ENCODE measurements at places on chromosomes 12 and 14. TPM values are rescaled to one million over a fixed set of nuclear protein-coding genes. Genes with fewer than 3 reads are reported as not detected.

ZC2HC1C gene
- total RNA-seq, result 3.7 TPM

LRRC10 gene
- not detected for total RNA-seq

VPS37B gene
- total RNA-seq, result 10.9 TPM

TAS2R43 gene
- total RNA-seq, result 2.6 TPM

PTGES3 gene
- 334 TPM for total RNA-seq

SMCO3 gene
- total RNA-seq, result not detected

OAS1 gene
- not detected for total RNA-seq

TAS2R10 gene
- 3.6 TPM for total RNA-seq

GAS2L3 gene
- 13.5 TPM for total RNA-seq

BLOC1S1 gene
- 52.3 TPM for total RNA-seq

ACSM4 gene
- not detected for total RNA-seq

DNA sequence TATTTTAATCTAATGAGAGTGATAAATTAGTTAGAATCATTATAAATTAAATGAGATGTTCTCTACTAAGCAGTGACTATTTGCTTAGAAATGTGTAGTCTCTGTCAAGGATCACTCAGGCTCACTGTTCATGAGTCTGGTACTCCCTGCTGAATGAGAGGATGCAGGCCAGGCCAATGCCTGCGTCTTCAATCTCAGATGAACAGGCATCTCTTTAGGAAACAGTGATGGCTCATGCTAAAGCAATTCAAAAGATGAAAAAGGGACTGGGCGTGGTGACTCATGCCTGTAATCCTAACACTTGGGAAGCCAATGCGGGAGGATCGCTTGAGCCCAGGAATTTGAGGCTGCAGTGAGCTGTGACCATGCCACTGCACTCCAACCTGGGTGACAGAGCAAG lies 106.8 kb downstream of the ZFC3H1 start:
- DNase-seq, result peak; percentile 30

GRCh38 chr14:42480255-42480654 lies 873.6 kb downstream of the LRFN5 start:
- DNase-seq, result no peak

DNA sequence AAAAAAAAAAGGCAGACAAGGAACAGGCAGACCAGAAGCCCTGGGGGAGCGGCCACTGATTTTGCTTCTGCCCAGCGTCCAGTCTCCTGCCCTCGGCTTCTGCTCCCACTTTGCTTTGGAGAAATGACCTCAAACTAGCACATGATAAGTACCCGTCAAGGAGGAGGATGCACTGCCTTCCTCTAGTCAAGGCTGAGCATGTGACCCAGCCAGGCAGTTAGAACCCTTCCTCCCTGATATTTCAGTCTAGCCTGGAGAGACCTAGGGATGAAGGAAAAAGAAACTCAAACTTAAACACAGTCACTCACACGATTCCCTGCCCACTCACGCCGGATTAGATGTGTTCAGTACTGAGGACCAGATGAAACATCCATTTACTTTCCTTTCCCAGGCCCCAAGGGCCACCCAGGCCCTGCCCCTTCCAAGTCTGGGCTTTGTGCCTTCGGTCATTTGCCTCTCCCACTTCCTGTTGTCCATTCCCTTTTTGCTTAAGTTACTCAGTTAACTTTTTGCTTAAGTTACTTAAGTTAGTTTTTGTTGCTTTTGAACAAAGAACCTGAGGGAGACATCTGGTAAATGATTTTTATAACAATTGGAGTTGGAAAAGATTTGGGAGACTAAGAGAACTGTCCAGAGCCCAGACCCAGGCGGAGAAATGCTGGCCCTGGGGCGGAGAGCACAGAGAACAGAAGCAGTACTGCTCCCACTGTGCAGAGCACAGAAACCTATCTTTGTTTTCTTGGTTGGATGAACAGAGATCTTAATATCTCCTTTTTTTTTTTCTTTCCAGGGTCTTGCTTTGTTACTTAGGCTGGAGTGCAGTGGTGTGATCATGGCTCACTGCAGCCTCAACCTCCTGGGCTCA lies 23.0 kb upstream of the TTC7B start:
- DNase-seq, result no peak

- DNase-seq, result no peak
These were observed 31.9 kb downstream of the CACNA1C start for GRCh38 chr12:2084553-2085296.

DNA sequence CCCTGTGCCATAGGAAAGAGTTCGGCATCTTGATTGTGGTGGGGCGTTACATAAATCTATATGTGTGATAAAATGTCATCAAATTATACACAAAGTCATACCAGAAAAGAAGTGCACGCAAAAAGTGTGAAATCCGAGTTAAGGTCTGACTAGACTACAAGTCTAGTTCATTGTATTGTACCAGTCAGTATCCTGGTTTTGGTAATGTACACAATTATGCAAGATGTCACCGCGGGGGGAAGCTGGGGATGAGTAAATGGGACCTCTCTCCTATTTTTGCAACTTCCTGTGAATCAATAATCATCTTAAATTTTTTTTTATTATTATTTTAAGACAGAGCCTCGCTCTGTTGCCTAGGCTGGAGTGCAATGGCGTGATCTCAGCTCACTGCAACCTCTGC lies 43.2 kb upstream of the BCL11B start:
- no peak for DNase-seq

DNA sequence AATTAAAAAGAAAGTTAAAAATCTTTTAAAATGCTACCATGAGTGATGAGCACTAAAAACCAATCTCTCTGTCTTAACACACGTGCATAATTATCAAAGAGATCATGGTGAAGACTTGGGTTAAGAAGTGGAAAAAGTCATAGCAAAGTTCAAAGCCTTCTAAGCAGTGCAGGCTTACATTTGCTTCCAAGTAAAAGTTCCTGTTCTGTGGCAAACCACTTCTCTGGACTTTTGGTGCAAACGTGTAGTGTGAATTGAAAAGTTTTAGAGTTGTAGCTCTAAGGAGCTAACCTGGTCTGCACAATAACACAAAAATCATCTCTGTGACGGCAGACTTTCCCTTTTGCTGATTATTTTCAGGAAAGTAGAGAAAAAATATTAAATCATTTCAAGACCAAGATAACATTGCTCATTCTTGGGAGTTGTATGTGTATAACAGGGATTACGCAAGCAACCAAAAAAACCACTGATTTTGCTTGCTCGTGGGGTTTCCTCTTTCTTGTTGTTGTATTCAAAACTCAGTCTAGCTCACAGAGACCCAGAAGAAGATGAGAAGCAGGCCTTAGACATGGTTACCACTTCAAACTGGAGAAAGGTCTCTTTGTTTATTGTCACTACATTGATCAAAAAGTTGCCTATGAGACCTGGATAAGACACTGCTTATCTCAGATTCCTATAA lies 2.3 kb upstream of the GLIPR1 start:
- no peak for DNase-seq

GRCh38 chr12:122876731-122877130 lies 19.2 kb downstream of the VPS37B start:
- DNase-seq, result no peak

GRCh38 chr12:65524666-65525065 lies 246.2 kb downstream of the MSRB3 start:
- no peak for DNase-seq

DNA sequence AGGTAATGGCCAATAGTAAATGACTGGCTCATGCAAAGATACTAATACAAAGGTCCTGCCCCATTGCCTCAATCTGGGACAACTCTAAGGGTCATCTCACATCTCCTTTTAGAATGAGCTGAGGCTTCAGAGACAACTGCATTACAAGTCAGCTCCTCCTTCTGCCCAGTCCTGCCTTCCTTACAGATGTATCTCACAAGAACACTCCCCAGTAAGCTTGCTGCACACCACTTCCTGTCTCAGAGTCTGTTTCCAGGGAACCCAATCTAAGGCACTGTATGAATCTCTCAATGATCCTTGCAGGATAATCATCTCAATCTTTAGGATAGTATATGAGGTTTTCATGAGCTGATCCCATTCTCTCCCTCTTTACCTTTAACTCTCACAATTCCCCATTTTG lies 57.8 kb upstream of the ZDHHC17 start:
- no peak for DNase-seq

DNA sequence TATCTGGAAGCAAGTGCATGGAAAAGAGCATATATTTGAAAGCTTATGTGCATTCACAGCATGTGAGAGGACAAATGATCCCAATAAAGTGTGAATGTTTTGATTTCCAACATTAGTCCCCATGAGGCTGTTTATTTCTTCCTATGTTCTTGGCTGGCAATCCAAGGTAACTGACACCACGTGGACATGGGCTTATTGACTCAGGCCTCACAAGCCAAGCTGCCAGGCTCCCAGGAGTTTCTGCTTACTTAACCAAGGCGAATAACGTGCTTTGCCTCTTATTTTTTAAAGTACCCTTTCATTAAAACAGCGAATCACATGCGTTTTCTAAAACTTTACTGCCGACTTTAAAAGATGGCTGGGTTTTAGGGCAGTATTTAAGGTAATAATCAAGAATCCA lies 441.7 kb downstream of the FUT8 start:
- DNase-seq, result no peak

DNA sequence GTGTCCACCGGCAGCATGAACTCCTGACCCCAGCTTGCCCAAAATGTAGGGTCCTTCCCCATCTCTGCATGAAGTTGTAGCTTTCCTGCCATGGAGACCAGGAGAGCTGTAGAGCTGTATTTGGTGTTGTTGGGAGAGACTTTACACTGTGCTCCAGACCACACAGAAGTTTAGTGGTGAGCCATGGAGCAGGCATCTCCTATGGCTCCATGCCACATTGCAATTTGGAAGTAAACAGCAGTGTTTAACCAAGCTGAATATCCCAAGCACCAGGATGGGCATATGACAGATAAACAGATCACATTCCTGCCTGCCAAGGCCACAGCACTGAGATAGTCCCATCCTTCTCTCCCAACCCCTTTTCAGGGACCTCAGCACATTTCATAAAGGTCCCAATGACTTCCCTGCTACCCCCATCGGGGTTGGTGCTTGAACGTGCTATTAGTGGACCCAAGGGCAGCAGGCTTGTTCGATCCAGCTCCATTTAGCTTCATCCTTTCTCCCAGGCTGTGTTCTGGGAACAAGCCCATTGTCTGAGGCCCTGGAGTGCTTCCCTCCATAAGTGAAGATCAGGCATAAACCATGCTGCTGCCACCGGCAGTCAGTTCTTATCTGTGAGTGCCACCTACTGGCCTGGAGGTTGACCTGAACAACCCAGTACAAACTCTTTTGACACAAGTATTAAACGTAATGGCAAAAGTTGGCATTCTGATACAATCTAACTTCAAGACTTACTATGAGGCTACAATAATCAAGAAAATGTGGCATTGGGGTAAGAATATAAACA lies 172.3 kb upstream of the ATXN7L3B start:
- DNase-seq, result peak; percentile 66

- peak; percentile 40 for DNase-seq
These were observed 150.3 kb downstream of the LRRK2 start for GRCh38 chr12:40375076-40375475.

- DNase-seq, result no peak
These were observed 18.7 kb upstream of the CREBL2 start for GRCh38 chr12:12592930-12593329.

DNA sequence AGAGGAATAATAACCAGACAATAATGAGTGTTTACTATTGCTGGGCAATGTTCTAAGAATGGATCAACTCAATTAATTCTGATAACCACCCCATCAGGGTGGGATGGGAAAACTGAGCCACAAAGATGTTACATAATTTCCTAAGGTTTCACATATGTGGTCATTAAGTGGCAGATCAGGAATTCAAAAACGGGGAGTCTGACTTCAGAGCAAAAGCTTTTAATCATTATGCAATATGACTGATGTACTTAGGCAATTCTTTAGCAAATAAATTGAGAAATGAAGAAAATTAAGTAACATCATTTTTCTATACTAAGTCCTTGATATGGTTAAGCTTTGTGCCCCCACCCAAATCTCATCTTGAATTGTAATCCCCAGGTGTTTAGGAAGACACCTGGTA lies 53.4 kb downstream of the PLCZ1 start:
- no peak for DNase-seq

GRCh38 chr12:88855301-88855700 lies 275.0 kb upstream of the KITLG start:
- DNase-seq, result no peak

- DNase-seq, result no peak
These were observed 345.8 kb downstream of the CCDC91 start for GRCh38 chr12:28536088-28536487.

- no peak for DNase-seq
These were observed 68.7 kb downstream of the STON2 start for GRCh38 chr14:81331229-81332021.

GRCh38 chr14:101783260-101784016 lies 21.9 kb downstream of the PPP2R5C start:
- peak; percentile 24 for DNase-seq

- DNase-seq, result no peak
These were observed 178.8 kb downstream of the KTN1 start for GRCh38 chr14:55758796-55759195.
